Activated CD4-positive, alpha-beta T cell treated with anti-CD3 and anti-CD28 coated beads, Interleukin-2, amount 10 ng/mL, durations not matched to agents 24 days and 14 days (primary cell): ENCODE measurements at places on chromosomes 7 and 10.

DNA sequence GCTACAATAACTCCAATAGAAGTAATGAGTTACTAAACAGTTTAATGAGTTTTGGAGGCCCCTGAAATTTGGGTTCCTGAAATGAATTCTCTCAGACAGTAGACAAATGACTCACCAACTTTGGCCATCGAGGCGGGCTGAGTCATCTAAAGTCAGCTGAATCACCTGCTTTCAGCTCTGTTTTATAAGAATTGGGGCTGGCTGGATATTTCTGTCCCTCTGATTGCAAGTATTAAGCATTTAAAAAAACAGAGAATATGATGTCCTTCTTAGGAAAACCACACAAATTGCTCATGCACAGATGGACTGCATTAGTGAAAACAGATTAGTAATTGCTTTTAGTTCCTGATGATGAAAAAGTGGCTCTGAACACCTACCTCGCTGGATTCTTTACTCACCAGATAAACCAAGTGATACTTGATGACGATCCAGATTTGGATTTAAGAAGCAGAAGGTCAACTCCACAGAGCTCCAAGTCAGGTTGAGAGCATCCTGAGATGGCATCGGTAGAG is 59.1 kb downstream of the ZNF365 start:
- H3K27me3 ChIP-seq = peaks cover 13% of the 10 kb centered on the region
- no peaks in the 10 kb centered on the region for H3K36me3 ChIP-seq
- H3K27ac ChIP-seq = peak overlapping the region; percentile 3

GRCh38 chr7:29091715-29092114 is 54.6 kb downstream of the CPVL start:
- peaks cover 3% of the 10 kb centered on the region for H3K27me3 ChIP-seq
- no peak for DNase-seq
- peak overlapping the region; percentile 75 for H3K27ac ChIP-seq
- H3K36me3 ChIP-seq = no peaks in the 10 kb centered on the region
- H3K4me3 ChIP-seq = peak overlapping the region; percentile 81

DNA sequence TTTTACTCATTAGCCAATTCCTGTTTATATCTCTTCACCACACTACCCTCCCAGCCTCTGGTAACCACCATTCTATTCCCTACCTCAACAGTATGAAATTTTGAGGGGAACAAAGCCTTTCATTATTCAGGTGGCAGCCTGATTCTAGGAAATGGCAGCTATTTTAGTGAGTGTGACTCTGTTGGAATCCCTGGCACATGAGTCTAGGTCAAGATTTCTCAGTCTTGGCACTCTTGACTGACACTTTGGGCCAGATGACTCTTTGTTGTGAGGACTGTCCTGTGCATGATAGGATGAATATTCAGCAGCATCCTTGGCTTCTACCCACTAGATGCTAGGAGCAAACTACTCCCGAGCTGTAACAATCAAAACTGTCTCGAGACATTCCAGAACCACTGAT is 322.8 kb upstream of the PHYHIPL start:
- H3K4me1 ChIP-seq = no peaks in the 10 kb centered on the region
- no peak overlapping the region for H3K4me3 ChIP-seq
- H3K27ac ChIP-seq = no peak overlapping the region

- peaks cover 44% of the 10 kb centered on the region for H3K4me1 ChIP-seq
- no peak overlapping the region for H3K4me3 ChIP-seq
- H3K27ac ChIP-seq = no peak overlapping the region
- peaks cover 6% of the 10 kb centered on the region for H3K36me3 ChIP-seq
- H3K27me3 ChIP-seq = no peaks in the 10 kb centered on the region
Observed at GRCh38 chr7:50272808-50273207, 31.7 kb upstream of the IKZF1 start.

- H3K27me3 ChIP-seq = peaks cover 53% of the 10 kb centered on the region
- DNase-seq = no peak
- H3K4me3 ChIP-seq = peak within 1 kb of the TSS; percentile 70
Observed at GRCh38 chr7:137846827-137847567, at the start of gene DGKI. Gene DGKI (minus strand): TSS chr7:137846974.

- no peak overlapping the region for H3K4me3 ChIP-seq
Observed at GRCh38 chr10:76333796-76334195, 902.4 kb downstream of the LRMDA start.

GRCh38 chr10:43978936-43979335 is 330.3 kb upstream of the ZNF32 start:
- no peaks in the 10 kb centered on the region for H3K36me3 ChIP-seq
- H3K27ac ChIP-seq = no peak overlapping the region
- DNase-seq = no peak

- H3K4me3 ChIP-seq = no peak overlapping the region
- no peak for DNase-seq
- no peak overlapping the region for H3K27ac ChIP-seq
- no peaks in the 10 kb centered on the region for H3K27me3 ChIP-seq
- H3K36me3 ChIP-seq = no peaks in the 10 kb centered on the region
Observed at GRCh38 chr7:157309988-157310668, 26.7 kb upstream of the DNAJB6 start.

- no peak for DNase-seq
- no peaks in the 10 kb centered on the region for H3K36me3 ChIP-seq
- H3K4me1 ChIP-seq = no peaks in the 10 kb centered on the region
- no peak overlapping the region for H3K4me3 ChIP-seq
- H3K27me3 ChIP-seq = no peaks in the 10 kb centered on the region
Observed at GRCh38 chr7:33815336-33815735, 90.0 kb upstream of the BMPER start.

DNA sequence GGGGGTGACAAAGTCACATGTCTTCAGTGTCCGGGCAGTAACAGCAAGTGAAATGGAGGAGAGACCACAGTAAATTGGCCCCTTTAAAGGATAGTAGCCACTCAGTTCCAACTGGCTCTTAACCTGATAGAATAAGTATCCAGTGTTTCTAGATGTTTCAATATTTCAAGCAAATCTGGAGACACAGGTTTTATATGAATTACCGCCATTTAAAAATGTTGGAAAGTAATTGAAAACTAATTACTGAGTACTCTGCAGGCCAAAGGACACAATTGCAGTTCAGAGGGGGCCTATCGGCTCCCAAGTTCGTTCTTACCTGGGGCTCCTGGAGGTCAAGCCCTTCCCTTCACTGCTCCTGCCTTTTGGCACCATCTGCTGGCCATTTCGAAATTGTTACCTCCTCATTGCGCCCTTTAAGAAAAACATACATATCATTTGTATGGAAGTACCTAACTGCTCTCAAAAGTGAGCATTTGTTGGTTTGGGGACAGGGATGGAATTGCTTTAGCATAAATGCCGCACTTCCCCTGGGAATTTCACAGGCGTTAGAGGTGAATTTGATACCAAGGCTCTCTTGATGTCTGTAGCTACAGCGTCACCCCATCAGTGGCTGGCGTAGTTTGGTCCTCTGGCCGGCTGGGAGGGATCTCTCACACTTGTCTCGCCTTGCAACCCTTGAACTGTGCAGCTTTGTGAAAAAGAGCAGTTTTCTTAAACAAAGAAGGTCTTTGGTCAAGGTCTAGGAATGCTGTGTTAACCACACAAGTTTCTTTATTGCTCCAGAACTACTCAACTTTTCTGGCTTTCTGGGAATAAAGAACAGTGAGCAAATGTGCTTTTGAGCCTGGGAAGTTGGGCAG is 220.0 kb downstream of the ARHGAP21 start:
- no peaks in the 10 kb centered on the region for H3K4me1 ChIP-seq
- peak; percentile 78 for DNase-seq
- H3K4me3 ChIP-seq = no peak overlapping the region
- no peak overlapping the region for H3K27ac ChIP-seq

DNA sequence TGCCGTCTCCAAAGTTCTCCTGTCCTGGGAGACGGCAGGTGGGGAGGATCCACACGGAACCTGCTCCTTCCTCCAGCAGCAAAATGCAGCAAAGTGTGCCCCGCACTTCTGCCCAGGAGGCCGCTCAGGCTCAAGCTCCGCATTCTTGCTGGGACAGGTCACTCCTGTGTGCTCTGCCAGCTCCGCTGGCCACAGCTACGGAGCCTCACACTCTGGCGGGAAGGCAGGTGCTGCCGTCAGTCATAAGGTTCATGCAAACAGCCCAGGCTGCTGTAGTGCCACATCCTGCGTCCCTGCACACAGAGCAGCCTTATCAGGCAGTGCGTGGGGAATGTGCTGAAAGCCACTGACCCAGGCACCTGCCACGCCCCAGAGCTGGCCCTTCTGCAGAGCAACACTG is 22.4 kb downstream of the ADGRA1 start:
- no peak for DNase-seq
- no peak overlapping the region for H3K4me3 ChIP-seq
- H3K4me1 ChIP-seq = no peaks in the 10 kb centered on the region
- H3K27me3 ChIP-seq = no peaks in the 10 kb centered on the region
- no peaks in the 10 kb centered on the region for H3K36me3 ChIP-seq
- H3K27ac ChIP-seq = no peak overlapping the region

DNA sequence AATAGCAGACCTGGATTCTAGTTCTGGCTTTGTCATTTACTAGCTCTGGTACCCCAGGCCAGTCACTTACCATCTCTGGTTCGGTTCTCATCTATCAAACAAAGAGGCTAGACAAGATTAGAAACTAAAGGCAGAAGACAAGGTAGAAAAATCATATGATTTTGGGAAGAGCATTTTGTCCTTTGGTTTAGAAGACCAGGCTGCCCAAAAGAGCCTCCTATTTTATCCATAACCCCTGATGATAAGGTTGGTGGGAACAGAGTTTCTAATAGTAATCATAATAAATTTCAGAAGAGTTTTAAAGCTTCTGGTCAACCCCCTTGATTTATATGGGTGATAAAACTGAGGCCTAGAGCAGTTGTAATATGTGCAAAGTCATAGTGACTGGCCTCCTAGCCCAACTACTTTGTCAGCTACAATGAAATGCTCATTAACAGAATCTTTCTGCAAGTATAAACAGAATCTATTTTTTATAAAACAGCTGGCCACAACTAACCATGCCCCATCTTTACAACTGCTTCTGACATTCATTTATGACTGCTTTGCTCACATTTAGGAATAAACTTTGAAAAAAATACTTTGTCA is 23.4 kb downstream of the COX15 start:
- H3K4me3 ChIP-seq = no peak overlapping the region
- H3K36me3 ChIP-seq = peaks cover 22% of the 10 kb centered on the region
- no peak overlapping the region for H3K27ac ChIP-seq
- H3K27me3 ChIP-seq = no peaks in the 10 kb centered on the region

- H3K27ac ChIP-seq = no peak overlapping the region
- no peaks in the 10 kb centered on the region for H3K4me1 ChIP-seq
- peaks cover 1% of the 10 kb centered on the region for H3K36me3 ChIP-seq
Observed at GRCh38 chr10:790821-791551, 101.5 kb upstream of the DIP2C start.

DNA sequence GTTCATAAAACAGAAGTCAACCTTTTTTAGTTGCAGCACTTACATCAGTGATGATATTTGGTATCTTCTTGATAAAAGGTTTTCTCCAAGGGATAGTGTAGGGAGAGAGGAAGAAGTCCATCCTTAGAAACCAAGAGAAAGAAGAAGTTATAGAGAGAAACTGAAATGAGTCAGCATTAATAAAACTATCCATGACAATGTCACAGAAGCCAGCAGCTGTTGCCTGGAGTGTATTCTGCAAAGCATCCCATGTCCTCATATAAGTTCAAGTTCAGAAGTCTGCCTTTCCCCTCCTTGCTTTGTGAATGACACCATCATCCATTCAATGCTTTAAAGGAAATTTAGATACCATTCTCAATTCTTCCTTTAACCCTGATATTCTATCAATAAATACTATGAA is 14.4 kb upstream of the COL1A2 start:
- peaks cover 3% of the 10 kb centered on the region for H3K4me1 ChIP-seq
- DNase-seq = no peak
- H3K4me3 ChIP-seq = no peak overlapping the region
- H3K36me3 ChIP-seq = no peaks in the 10 kb centered on the region
- H3K27ac ChIP-seq = no peak overlapping the region

GRCh38 chr7:469563-469961 is 50.1 kb downstream of the PDGFA start:
- H3K36me3 ChIP-seq = no peaks in the 10 kb centered on the region
- H3K4me1 ChIP-seq = no peaks in the 10 kb centered on the region

DNA sequence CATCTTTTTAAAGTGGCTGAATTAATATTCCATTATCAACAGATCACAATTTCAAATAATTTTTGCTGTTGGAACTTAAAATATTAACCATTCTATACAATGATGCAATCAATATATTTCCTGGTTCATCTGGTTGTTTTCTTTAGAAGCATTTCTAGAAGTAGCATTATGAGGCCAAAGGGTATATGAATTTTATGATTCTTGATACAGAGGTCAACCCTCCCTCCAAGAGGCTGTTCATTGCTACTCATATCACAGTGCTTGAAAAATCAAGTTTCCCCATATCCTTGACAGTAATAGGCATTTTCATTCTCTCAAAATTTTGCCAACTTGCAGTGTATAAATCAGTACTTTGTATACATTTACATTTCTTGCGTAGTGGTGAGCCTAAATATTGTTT is 312.6 kb downstream of the BMPER start:
- H3K36me3 ChIP-seq = no peaks in the 10 kb centered on the region
- no peak overlapping the region for H3K27ac ChIP-seq

DNA sequence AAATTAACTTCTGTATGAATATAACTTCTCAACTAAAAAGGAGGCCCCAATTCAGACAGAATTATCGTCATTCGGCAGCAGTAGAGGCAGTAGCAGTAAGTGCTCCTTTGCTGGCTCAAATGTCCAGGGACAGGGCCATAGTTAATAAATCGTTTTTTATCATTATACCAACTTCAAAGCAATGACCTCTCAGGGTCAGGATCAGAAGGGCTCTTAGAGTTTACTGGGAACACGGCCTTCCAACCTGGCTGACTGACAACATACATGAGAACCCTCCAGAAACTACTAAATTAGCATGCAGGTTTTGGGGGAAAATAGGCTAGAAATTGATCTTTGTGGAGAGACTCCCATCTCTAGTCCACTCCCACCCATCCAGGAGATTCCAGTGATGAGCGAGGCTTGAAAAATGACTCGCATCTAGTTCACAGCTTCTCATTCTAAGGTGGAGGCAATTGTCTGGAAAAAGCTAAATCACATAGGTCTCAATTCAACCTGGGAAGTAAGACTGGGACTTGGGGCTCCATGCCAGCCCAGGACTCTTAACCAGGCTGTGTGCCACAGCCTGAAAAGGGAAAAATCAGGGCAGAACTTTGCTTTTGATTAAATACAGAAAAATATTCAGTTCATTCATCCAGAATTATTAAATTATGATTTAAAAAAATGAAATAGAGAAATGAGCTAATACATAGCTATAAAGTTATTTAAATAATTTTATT is 84.6 kb downstream of the ABLIM1 start:
- no peaks in the 10 kb centered on the region for H3K36me3 ChIP-seq
- peaks cover 5% of the 10 kb centered on the region for H3K27me3 ChIP-seq
- H3K27ac ChIP-seq = no peak overlapping the region
- no peaks in the 10 kb centered on the region for H3K4me1 ChIP-seq
- DNase-seq = no peak
- H3K4me3 ChIP-seq = no peak overlapping the region

- H3K27ac ChIP-seq = no peak overlapping the region
- DNase-seq = no peak
- H3K36me3 ChIP-seq = no peaks in the 10 kb centered on the region
Observed at GRCh38 chr10:116355341-116355740, 31.1 kb downstream of the CCDC172 start.

DNA sequence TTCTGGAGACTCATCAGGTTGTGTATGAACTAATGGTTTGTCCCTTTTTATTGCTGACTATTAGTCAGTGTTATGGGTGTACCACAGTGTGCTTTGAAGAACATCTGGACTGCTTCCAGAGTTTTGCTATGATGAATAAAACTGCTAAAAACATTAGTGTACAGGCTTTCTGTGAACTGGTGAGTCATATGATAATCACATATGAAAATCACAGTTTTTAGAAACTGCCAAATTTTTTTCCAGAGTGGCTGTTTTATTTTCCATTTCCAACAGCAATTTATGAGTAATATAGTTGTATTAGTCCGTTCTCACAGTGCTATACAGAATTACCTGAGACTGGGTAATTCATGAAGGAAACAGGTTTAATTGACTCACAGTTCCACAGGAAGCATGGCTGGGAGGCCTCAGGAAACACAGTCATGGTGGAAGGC is 281.2 kb upstream of the VSTM2A start:
- no peaks in the 10 kb centered on the region for H3K36me3 ChIP-seq
- no peaks in the 10 kb centered on the region for H3K27me3 ChIP-seq
- H3K27ac ChIP-seq = no peak overlapping the region
